Lower leg skin (tissue), 4 donors: ENCODE measurements at places on chromosomes 3 and 15.

GRCh38 chr15:63626955-63627354 is 29.8 kb downstream of the FBXL22 start:
- DNase-seq, result no peak

DNA sequence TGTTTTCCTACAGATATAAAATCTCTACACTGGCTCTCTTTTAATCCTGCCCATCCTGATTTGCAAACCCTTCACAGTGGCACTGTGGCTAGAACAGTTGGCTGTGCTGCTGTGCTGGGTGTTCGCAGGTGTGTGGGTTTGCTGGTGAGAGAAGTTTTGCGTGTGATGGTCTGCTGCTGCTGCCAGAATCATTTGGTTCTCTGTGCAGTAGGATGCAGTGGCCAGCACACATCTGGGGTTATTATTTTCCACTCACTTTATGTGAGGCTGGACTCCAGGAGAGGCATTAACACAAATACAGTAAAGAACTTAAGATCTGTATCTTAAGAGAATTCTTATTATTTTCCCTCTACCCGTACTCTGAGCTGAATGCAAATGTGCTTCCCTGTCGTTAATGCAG is 16.0 kb upstream of the PSMD6 start:
- no peak for DNase-seq

DNA sequence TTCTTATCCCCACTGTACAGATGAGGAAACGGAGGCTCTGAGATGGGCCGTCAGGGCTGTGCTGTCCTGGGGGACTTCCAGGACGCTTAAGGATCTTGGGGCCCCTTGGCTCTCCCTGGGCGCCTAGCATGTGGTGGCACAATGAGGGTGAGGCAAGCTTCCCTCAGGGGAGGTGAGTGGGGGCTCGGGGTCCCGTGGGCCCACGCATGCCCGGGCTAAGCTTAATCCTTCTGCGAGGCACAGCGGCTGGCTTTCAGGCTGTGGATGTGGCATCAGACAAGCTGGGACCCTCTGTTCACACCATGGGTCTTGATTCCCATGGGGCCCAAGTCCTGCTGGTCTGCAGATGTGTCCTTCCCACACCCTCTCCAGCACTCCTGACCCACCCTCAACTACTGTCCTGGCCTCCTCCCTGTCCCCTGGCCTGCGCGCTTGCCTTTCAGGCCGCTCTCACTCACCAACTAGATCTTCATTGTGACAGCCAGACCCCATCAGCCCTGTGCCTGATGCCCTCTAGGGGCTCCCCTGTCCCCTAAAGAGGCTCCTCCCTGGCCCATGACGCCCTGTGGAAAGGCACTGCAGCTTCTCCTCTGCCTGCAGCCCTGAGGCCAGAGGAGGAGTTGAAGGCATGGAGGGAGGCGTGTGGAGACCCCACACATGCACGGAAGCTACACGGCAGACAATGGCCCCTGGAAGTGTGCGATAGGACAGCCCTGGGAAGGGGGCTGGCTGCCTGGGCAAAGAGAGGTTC is 11.3 kb downstream of the DUSP7 start:
- DNase-seq, result no peak

- DNase-seq, result no peak
These were observed 254.2 kb downstream of the NR1D2 start for GRCh38 chr3:24199300-24199699.

- peak; percentile 46 for DNase-seq
These were observed 266.3 kb downstream of the RPLP1 start for GRCh38 chr15:69718916-69719315.

DNA sequence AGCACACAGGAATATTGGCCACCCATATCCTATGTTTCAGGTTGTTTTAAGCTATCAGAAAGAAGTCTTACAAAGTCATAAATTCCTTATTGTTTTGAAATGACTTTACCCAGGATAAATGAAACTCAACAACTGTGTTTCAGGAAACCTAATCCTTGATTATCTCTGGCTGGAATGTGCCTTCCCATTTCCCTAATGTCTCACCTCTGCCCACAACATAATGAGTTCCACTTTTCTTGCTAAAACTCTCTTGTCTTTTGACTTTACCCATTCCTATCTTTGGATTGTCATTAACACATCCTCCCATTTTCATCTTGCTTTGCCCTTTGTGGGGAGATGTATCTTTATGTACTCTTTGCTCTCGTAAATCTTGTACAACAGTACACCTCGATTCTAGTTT is 200.0 kb upstream of the DNAJC19 start:
- no peak for DNase-seq

GRCh38 chr15:64855205-64855975 is 13.7 kb downstream of the PLEKHO2 start:
- no peak for DNase-seq

DNA sequence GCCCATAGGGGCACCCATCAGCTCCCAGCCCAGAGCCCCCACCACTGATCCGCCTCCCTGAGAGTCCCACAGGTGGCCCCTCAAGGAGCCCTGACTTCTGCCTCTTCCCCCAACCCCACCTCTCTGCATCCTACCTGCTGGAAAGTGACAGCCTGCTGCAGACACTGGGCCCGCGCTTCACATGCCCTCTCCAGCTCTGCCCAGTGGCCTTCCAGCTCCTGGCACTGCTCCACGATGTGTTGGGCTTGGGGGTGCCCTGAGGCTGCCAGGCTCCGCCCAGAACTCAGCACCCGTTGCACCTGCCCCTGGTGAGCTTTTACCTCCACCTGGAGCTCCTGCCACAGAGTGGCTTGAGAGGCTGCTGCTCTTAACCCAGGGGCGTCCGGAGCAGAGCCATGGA is 20.1 kb downstream of the SPTBN5 start:
- no peak for DNase-seq

GRCh38 chr3:8733332-8734094 is at the start of gene CAV3:
CAV3 (plus strand) TSS chr3:8733802; CDS start chr3:8733877, 75 bp downstream.
- DNase-seq, result no peak

DNA sequence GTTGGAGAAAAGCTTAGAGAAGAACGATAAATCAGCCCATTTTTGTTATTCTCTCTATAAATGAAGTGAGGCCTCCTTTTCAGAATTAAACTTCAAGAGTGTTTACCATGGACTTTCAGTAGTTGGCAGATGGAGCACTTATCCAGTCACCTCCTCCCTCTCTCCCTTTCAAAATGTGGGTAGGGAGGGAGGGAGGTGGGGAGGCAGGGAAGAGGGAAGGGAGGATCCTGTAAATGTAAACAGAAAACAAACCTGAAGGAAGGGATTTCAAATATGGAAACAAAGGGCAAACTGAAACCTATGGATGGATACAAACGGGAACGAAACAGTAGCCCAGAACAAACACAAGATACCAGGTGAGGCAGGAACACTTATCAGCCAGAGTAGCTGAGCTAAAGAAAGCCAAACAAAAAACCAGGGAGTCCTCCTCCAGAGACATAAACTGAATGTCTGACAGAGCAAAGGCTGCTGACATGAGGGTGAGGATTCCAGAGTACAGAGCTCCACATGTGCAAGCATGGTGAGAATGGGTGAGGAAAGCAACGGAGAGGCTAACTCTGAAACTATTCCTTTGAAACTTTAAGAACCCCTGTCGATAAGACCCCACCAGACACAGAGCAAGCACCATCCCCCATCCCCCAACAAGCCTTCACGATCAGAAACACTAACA is 41.0 kb upstream of the GP5 start:
- no peak for DNase-seq

DNA sequence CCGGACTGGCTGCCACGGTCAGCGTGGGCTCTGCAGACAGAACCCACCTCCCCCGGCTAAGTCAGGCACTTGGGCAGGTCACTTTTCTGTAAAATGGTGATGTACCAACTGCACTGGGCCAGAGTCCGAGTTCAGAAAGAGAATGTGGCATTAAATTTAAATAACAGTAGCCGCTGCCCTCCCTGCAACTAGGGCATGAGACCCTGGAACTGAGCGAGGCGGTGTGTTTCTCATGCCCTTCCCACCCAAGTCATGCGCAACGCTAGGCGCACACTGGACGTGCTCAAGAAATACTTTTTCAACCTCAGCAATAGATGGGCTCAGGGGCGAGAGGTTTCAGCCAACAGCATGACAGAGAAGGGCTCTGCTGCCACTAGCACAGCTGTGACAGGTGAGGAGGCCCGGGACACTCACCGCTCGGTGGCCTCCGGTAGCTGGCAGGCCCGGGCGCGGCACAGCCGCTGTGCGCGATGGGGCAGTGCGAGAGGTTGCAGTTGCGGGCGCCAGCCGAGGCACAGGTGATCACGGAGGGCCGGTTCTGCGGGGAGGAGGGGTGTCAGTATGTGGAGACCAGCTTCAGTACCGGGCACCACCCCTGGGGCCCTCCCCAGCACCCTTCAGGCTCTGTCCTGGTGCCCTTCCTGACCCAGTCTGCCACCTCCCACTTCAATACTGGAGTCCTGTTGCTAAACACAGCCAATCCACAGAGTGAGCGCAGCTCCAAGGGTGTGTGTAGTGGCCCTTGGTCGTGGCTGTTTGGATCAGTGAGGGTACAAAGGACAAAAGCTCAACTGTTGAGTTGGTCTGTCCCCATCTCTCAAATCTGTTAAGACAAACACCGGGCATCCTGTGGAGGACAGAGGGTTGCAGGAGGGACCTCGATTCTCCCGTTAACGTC is 84.5 kb downstream of the VGLL4 start:
- no peak for DNase-seq

GRCh38 chr3:58529516-58530353 is 7.3 kb downstream of the ACOX2 start:
- no peak for DNase-seq

DNA sequence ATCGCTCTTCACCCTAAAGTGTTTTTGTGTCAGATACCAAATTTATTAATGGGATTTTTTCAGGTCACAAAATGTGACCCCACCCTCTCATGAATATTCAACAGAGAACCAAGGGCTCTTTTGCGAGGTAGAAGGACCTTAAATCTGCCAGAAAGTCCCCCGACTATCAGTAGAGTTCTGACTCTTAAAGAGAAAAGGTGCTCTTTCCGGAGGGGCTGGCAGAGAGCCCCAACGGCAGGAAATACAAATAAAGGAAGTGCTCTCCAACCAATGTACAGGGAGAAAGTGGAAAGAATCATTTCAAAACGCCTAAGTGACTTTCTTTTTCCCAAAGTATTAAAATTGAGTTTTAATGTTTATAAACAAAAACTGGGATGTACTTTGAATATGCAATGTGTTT is 517.2 kb downstream of the FOXP1 start:
- DNase-seq, result no peak

DNA sequence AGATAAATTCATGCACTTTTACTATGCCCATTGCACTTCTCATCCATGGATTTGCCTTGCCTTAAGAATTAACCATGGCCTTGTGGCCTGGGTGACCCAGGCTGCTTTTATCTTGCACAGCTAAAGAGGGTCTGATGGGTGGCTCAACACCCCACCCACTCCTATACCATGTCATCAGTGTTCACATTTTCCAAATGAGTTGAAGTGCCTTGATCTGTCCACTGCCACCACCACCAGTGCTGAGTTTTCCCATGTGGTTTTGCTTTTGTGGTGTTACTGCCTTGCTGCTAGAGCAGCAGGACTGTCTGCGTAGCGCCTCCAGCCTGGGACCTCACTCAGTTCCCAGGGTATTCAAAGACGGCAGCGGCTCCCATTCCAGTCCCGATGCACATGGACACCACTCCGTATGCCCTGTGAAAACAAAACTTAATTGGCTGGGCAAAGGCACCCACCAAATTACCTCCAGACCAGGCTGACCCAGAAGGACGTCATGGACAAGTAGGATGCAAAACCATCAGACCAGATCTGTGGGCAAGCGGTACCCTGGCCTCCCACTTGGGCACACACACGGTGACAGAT is 14.1 kb downstream of the ACAA1 start:
- DNase-seq, result no peak

GRCh38 chr3:32113566-32113965 is 7.1 kb downstream of the GPD1L start:
- DNase-seq, result no peak

DNA sequence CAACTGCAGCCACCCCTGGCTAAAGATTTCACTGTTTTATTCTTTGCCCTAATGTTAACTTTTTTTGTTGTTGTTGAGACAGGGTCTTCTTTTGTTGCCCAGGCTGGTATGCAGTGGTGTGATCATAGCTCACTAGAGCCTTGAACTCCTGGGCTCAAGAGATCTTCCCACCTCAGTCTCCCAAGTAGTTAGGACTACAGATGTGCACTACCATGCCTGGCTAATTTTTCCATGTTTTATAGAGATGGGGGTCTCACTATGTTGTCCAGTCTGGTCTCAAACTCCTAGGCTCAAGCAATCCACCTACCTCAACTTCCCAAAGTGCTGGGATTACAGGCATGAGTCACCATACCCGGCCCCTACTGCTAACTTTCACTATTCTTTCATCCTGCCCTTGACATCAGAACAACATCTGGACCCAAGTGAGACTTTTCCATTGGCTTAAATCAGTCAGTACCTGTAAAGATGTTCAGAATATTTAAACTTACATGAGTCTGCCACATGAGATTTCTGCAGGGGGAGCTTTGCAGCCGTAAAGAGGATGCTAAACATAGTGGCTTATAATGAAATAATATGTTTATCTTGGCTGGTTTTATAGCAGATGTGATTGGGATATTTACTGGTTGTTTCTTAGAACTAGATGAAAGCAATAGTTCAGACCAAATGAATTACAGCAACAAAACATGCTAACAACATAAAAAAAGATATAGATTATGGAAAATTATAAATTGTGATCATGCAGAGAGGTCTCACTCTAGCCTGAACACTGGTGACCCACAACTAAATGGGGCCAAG is 73.6 kb downstream of the HMG20A start:
- no peak for DNase-seq

DNA sequence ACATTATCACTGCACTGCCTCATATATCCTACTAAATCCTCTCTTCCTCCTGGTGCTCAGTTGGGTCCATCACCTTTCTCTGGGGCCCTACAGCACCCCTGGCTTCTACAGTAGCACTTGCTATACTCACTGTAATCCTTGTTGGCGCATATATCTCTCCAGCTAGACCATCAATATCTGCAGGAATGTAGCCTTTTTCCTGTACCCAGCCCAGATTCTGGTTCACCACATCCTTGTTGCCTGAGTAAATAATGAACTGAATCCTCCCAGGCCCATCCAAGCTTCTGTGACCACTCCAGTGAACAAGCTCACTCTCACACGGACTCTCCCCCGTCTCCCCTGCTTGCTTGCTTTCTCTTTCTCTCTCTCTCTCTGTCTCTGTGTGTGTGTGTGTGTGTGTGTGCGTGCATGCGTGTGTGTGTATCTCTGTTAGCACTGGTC is 62.5 kb upstream of the LIPC start:
- no peak for DNase-seq
